RWPE2 (cell line): ENCODE measurements at places on chromosomes 12 and 14.

DNA sequence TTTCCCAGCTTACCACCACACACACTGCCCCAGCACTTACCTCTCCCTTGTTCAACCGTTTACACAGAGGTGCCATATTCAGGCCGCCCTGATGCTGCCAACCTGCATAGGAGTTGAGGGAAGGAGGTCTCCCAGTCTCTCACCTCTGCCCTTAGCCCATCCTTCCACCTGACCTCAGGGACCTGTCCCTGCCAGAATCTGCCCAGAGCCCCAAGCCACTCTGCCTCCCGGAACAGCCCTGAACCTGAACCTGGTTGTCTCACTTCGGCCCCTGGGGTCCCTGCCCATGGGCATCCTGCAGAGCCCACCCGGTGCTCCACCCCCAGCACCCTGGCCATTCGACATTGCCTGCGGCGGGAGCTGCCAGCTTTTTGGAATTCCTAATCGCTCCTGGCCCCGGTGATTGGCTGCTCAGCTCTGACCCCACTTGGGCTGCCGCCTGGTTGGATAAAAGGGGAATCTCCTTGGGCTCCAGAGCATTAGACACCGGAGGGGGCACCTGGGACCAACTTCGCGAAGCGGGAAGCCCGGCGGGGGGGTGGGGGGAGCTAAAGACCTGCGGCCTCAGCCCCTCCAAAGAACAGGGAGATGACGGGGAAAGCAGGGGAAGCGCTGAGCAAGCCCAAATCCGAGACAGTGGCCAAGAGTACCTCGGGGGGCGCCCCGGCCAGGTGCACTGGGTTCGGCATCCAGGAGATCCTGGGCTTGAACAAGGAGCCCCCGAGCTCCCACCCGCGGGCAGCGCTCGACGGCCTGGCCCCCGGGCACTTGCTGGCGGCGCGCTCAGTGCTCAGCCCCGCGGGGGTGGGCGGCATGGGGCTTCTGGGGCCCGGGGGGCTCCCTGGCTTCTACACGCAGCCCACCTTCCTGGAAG lies at the start of gene VSX2:
TSS of gene VSX2 (plus strand) at position 476 of the 874 bp plus-strand sequence. CDS start at position 589, 113 bp downstream.
- DNase-seq = peak; percentile 69

DNA sequence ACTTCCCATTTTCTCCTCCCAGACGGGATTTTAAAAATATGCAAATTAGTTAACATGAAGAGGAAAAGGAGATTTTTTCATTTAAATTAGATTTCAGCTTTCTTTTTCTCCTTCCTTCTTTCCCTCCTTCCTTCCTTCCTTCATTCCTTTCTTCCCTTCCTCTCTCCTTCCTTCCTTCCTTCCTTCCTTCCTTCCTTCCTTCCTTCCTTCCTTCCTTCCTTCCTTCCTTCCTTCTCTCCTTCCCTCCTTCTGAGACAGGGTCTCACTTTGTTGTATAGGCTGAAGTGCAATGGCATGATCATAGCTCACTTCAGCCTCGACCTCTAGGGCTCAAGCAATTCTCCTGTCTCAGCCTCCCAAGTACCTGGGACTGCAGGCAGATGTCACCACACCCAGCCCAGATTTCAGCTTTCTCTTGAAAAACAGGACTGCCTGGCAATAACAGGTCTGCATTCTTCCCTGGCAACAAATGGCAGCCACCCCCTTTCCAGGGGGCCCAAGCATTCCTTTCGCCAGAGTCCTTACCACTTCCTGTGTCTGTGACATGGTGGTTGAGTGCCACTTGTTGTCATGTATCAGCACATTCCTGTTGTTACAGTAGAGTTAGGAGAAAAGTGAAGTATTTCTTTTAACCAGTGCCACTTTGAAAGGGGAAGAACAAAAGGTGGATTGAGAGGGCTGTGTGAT lies 119.1 kb downstream of the PTPN11 start:
- no peak for DNase-seq

DNA sequence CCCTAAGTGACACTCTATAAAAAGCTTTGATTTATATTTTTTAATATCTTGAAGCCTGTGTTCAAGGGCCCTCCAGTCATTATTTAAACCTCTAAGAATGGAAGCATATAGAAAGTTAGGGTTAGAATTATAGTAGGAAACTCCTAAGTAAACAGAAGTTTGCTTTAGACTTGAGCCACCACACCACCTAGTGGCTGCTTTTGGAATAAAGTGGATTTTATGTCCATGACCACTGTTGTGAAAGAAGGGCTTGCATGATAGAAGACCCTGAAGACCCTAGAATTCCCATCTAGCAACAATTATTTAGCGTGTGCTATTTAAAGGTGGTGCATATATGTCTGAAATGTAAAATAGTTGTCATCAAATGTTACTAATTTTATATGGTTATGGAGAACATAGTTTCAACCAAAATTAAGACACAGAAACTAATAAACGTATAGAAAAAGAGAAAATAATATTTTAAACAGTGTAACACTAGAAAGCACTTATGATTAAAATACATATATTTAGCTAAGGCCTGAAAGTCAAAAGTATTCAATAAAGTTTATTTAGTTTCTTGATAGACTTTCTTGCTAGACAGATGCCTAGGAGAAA lies 21.3 kb downstream of the LRRIQ1 start:
- no peak for DNase-seq

GRCh38 chr14:61662437-61663311 lies 32.6 kb upstream of the HIF1A start:
- DNase-seq = no peak

DNA sequence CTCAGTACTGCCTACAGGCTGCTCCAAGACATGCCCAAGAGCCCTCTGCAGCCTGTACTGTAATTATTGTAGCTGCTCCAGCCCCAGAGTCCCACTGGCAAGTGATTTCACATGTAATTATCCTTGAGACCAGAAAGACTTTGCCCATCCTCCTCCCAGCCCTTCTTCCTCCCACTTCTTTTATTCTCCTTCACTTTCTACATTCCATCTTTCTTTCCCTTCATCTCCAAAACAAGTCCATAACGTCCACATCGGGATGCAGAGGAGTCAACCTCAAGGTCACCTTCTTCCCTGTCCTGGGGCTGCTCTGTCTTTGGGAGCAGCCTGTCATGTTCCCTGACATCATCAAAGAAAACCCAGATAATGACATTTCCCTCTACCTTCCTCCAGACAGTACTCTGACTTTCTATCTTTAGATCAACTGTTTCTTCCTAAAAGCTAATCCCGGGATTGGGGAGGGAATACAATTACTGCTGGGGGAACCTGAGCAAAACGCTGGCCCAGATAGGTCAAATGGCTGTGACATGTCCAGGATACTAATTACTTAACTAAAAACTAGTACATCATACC lies 39.1 kb downstream of the SLC8A3 start:
- DNase-seq = no peak

DNA sequence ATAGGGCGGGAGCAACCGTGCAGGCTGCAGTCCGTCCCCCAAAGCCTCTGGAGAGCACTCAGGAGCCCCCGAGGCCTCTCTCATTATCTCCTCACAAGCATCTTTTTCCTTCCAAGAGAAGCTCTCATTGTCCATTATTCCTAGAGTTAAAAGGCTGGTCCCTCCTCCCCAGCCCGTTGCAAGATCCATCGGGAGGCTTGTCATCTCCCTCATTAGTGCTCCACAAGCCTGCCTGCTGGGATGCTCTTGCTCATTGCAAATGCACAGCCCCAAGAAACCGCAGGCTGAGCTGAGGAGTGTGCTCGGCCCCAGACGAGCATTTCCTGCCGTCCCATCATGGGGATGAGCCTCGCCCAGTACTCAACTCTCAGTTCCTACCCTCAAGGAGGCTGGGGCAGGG lies 23.3 kb downstream of the NUAK1 start:
- no peak for DNase-seq

- DNase-seq = no peak
Measured at GRCh38 chr14:91397965-91398591, 19.5 kb downstream of the CCDC88C start.

- DNase-seq = no peak
Measured at GRCh38 chr12:45286621-45287020, 70.7 kb downstream of the ANO6 start.
